ENCODE measurements at places on chromosomes 6 and 20. TPM values are rescaled to one million over a fixed set of nuclear protein-coding genes. Genes with fewer than 3 reads are reported as not detected.

Gene TMEM244
- not detected for total RNA-seq

Gene SNAP25
- 15.4 TPM for total RNA-seq

Gene ETV7
- 0.14 TPM for total RNA-seq

Gene GMPR
- 6.0 TPM for total RNA-seq

Gene SLC2A10
- total RNA-seq = not detected

Gene FRS3
- total RNA-seq = 2.9 TPM

Gene SNRPB2
- 120 TPM for total RNA-seq

Gene REM1
- 0.68 TPM for total RNA-seq

Gene PRKN
- not detected for total RNA-seq

Gene CTAGE9
- not detected for total RNA-seq

Gene GJA10
- not detected for total RNA-seq

All from A549 treated with Mapracorat at 1 μM for 4 hours (cell line).